ENCODE measurements at places on chromosomes 11 and 22.
A peak's percentile ranks its signal among the peaks of the same experiment; 100 is the strongest.

- no peak for DNase-seq
These were observed 10.7 kb downstream of the STIM1 start for GRCh38 chr11:3866206-3866605.

- DNase-seq: no peak
These were observed 43.2 kb upstream of the OVCH2 start for GRCh38 chr11:7749456-7749855.

GRCh38 chr22:46023558-46023981 is 46.6 kb upstream of the WNT7B start:
- DNase-seq: no peak

DNA sequence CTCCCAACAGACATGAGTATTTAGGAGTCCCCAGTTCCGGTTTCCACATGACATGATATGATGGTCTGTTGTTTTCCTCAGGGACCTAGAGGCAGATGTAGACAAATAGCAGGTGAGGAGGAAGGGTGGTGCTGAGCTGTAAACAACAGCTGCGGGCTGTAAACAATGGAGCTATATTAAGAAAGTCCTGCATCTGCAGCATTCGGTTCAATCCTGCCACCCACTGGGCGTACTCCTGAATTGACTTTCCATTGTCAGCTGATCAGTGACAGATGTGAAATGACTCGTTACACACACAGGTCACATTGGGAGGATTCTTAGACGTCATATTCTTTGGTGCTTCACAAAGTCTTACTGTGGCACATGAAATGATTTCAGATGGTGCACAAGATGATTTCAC is 26.8 kb upstream of the RAG1 start:
- DNase-seq: no peak

DNA sequence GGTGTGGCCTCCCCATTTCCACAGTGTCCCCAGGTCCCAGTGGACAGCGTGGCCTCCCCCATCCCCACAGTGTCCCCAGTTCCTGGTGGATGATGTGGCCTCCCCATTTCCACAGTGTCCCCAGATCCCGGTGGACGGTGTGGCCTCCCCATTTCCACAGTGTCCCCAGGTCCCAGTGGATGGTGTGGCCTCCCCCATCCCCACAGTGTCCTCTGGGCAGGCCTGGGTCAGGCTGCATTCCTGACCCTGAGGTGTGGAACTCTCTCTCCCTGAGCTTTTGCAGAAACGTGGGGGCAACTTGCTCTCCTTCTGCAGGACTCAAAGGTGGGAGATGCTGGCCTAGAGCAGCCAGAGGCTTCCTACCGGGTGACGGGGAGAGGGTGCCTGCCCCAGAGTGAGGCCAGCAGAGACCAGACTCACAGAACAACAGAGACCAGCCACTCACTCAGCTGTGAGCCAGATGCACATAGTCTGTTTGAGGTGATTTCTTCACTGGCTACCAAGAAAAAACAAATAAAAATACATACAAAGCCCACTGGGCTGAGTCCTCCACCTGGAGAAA is 85.8 kb upstream of the FGF3 start:
- DNase-seq: no peak

DNA sequence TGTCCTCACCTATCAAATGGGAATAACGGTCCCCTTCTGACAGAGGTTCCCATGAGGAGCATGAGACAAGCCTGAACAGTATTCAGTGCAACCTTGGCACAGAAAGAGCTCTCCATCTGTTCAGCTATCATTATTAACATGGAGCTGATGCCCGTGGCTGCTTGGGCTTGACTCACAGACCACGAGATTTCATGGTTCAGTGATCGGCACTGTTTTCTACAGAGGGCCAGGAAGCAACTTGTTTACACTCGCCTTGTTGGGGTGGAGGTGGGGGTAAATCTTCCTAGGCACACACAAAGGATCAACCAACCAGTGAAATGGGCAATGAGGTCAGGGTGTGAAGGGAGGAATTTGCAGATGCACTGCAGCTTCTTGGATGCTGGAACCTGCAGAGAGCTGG is 88.2 kb downstream of the CWC15 start:
- DNase-seq: no peak

GRCh38 chr11:62669420-62670161 is 1.9 kb upstream of the UQCC3 start:
- no peak for DNase-seq

DNA sequence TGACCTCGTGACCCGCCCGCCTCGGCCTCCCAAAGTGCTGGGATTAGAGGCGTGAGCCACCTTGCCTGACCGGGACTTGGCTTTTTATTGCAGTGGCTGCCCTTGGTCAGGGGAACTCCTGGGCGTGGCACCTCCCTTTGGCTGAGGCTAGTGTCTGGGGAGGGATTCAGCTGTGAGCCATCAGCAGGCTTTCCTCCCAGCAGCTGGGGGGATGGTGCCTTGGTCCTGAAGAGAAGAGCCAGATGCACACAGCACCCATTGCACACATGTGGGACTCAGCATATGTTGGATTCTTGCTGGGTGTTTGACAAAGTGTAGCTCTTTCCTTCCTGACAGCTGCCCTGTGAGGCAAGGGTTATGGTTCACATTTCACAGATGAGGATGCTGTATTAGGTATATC is 8.4 kb downstream of the CYTH4 start:
- no peak for DNase-seq

- no peak for DNase-seq
These were observed 10.3 kb upstream of the NEFH start for GRCh38 chr22:29469755-29470154.

- no peak for DNase-seq
These were observed 281 bp downstream of the TSPAN18 start for GRCh38 chr11:44727114-44727372.

GRCh38 chr11:11743216-11743615 is 98.6 kb upstream of the USP47 start:
- no peak for DNase-seq

DNA sequence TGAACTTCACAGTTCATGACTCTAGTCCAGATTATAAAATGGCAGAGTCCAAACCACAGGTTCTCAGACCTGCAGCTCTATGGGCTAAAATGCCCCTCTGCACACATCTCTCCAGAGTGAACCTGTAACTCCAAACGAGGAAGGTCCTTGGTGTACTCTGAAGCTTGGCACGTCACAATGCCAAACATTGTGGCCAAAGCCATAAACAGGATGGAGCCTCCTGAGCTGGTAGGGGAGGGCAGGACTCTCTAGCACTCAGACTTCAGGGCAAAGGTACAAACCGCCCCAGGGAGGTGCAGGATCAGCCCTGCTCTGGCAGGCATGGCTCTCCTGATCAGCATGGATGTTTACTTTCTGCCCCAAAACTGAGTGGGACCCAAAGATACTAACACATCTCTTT is 2.3 kb downstream of the SCUBE2 start:
- no peak for DNase-seq

DNA sequence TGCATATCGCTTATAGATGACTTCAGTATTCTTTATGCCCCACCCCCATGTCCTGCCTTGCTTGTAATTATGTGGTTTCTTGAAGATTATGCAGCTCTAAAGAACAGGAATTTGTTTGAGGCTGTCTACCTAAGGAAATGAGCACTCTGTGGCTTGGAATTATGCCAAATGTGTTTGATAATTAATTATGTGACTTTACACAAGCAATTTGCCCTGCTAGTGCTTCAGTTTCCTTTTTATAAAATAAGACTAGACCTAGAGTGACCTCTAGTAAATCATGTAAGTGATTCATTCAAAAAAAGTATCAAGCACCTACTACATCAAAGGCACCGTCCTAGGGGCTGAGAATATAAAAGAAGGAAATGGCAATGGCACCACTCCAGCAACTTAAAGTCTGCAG is 491.5 kb upstream of the KIRREL3 start:
- DNase-seq: no peak

GRCh38 chr11:121550247-121551030 is 97.7 kb upstream of the SORL1-AS1 start:
- DNase-seq: no peak

DNA sequence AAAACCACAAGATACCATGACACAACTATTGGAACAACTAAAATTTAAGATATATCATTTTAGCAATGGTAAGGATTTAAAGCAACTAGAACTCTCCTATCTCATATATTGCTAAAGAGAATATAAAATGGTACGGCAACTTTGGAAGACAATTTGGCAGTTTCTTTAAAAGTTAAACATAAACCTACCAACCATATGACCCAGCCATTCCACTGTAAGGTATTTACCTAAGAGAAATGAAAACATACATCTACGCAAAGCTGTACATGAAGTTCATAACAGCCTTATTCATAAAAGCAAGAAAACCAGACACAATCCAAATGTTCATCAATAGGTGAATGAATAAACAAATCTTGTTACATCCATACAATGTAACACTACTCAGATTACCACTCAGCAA is 31.3 kb downstream of the SIK3 start:
- DNase-seq: no peak

DNA sequence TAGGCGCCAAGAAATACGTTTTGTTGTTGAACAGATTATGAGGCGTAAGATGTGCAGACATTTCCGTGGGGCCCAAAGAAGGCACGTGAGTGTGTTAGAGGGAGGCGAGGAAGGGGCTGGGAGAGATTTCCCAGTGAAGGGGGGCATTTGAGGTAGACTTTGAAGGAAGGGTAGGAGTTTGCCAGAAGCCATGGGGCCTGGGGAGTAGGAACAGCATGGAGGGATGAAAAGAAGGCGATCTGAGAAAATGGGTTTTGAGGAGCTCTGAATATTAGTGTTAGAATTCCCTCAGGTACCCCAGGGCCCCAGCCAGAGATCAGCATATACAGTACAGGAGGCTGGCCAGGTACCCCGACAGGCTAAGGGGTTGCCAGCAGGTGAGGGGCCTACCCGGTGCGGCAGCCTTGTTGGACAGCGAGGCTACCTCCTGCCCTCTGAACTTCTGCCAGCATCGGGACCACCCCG is 414 bp upstream of the MIEF1 start:
- DNase-seq: no peak

GRCh38 chr11:130068986-130069658 is 572 bp upstream of the APLP2 start:
- DNase-seq: peak; percentile 4

DNA sequence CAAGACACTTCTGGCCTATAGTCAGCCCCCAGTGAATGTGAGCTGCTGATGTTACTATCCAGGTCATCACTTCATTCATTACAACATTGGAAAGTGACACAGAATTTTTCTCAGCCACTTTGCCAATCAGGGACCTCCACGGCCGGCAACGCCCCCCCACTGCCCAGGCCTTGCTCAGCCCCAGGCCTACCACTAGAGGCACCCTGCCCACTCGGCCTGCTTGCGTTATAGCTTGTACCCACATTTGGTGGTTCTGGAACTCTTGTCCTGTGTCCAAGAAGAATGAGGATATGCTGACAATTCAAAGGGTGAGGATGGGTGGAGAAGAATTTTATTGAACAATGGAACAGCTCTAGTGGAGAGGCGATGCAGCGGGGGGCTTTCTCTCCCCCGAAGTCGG is 96.2 kb downstream of the TSPAN18 start:
- no peak for DNase-seq

GRCh38 chr22:43777286-43777685 is 34.8 kb downstream of the EFCAB6 start:
- DNase-seq: no peak

GRCh38 chr11:6300325-6300724 is 20.0 kb downstream of the CAVIN3 start:
- DNase-seq: no peak

DNA sequence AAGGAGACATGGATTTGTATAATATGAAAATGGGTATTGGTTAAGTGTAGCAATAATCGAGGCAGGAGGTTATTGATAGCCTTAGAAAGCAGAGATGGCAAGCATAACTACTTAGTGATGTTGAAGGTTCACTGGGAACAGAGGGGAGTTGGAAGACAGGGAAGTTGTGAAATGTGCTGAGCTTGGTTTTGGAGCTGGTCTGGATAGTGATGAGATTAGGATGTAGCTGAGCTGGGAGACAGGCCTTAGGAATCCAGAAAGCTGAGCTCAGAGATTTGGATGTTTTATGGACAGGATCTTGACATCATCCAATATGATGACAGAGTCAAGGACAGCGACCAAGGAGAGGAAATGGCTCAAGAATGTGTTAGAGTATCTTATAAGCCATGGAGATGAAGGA is 113.1 kb downstream of the ARHGAP42 start:
- no peak for DNase-seq

DNA sequence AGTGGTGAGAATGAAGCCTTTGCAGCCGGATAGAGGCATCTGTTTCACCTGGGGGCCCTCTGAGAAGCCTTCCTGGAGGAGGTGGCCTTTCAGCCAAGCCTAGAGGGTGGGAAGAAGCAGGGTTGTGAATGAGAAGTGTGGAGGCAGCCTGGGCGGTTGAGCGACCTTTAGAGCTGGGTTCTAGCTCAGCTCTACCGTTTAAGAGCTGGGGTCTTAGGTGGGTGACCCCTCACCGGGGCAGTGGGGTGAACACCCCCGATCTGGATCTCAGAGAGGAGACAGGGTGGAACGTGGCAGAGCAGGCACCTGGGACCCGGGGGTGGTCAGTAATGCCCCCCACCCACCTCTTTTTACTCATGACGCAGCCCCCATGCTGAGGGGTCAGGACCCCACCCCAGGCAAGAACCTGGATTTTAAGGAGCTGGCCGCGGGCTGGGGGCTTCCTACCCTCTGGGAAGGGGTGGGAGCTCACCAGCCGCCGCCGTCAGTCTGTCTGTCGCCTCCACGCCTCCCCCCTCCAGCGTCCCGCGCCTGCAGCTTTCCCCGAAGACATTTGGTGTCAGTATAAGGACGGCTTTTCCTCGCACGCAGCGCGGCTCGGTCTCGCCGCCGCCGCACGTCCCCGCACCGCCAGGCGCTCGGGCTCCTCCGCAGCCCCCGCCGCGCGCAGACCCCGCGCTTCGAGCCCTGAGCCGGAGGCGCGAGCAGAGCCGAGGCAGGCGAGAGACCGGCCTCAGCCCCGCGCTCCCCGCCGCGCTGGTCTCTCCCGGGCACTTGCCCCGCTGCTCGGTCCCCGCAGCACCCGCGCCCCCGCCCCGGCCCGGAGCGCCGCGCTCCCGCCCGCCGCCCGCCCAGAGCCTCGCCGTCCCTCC is 13.3 kb upstream of the CACNA1I start:
- peak; percentile 40 for DNase-seq

- DNase-seq: no peak
These were observed 2.9 kb downstream of the PGR start for GRCh38 chr11:101126551-101127196.

DNA sequence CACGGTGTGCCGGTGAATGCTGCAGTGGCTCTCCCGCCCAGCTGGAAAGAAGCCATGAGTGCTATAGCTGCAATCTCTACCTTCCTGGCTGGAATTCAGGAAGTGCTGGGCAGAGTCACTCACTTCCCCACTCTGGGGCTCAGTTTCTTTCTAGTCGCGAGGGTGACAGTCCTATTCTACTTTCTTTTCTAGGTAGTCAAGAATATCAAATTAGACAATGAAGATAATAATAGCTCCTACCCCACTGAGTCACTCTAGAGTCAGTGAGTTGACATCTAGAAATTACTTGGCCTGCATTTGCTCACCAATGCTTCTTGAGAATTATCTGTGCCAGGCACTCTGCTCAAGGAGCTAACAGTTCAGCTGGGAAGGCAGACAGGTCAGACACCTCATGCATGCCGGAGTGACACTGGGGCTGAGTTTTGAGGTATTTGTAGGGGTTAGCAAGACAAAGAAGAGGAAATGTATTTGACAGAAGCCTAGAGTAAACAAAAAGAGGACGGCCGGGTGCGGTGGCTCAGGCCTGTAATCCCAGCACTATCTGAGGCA is 3.2 kb downstream of the CENPM start:
- DNase-seq: no peak

All from activated CD4-positive, alpha-beta T cell treated with anti-CD3 and anti-CD28 coated beads for 24 hours (primary cell).